ENCODE measurements at places on chromosomes 1 and 21.
A peak's percentile ranks its signal among the peaks of the same experiment; 100 is the strongest.

- no peak for DNase-seq
Observed at GRCh38 chr21:38460171-38460742, 38.0 kb downstream of the ERG start.

- DNase-seq, result peak; percentile 32
Observed at GRCh38 chr1:185670187-185670627, 64.0 kb upstream of the HMCN1 start.

GRCh38 chr1:112991402-112992120 is 35.6 kb upstream of the SLC16A1 start:
- no peak for DNase-seq

- no peak for DNase-seq
Observed at GRCh38 chr1:1274931-1275431, 1.3 kb upstream of the UBE2J2 start.

- peak; percentile 37 for DNase-seq
Observed at GRCh38 chr1:71019233-71019969, 28.2 kb downstream of the PTGER3 start.

GRCh38 chr1:182476625-182477024 is 26.7 kb downstream of the RGSL1 start:
- no peak for DNase-seq

DNA sequence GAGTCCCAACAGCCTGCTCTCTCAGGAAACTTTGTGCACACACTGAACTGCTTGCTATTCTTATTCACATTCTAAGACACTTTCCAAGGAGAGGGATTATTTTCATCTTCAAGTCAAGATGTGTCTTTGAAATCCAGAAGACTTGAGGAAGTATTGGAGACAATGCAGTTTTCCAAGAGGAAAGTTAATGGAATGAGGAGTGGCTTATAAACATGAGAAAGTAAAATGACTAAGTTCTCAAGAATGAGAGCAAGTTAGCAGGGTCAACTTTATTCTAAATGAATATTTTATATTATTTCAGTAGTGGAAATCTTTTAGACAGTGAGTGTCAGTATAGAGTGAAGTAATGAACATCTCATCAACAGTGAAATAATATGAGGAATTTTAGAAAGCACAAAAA is 1239.3 kb downstream of the MRPL39 start:
- no peak for DNase-seq

DNA sequence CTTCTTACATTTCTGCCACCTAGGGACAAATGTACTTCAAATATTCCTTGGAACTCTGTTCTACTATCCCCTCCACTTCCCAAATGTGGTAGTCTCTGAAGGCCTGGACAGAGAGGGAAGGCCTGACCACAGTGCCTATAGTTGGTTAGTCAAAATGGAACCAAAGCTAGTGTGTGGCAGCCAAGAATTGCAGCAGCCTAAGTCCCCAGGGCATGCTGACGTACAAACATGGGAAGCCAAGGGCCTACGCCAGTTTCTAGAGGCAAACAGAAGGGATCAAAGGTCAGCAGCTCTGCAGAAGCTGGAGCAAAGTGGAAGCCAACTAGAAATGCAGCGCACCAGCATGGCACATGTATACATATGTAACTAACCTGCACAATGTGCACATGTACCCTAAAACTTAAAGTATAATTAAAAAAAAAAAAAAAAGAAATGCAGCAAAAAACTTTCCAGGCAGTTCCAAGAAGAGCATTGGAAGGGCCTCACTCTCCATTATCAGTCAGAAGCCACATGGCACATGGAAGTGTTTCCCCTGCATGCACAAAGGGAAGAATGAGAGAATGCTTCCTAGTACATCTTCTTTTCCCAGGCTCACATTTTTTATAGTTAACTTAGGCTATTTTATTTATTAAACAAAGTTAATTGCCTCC is 39.4 kb upstream of the GADD45A start:
- DNase-seq, result no peak

DNA sequence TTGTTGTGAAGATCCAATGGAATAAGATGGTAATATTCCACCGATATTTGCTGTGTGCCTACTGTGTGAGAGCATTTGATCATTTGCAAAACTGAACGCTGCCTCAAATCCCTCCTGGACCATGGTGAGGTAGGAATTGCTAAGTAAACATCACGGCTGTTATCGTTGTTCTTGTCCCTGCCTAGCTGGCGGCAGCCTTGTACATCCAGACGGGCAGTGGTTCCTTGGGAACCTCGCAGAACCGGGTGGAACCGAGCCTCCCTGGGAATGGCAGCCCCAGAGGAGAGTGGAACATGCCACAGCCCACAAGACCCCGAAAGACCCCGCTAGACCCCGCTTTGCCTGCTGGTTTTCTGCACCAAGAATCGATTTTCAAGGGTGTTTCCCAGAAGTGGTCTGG is 60.9 kb downstream of the TAS1R2 start:
- no peak for DNase-seq

DNA sequence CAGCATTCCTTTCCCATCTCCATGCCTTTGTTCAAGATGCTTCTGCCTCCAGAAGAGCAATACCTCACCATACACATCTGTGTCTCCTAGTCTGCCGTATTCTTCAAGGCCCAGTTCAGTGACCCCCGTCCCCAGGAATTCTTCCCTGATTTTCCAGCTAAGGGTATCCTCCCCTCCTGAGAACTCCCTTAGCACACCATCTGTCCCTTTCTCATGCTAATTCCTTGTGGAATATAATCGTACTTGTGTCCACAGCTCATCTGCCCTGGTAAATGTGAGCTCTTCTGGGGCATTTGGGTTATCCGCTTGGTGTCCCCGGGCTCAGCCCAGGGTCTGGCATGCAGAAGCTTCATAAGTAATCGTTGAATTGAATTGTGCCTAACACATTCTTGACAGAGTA is 40.9 kb downstream of the BEND5 start:
- no peak for DNase-seq

- no peak for DNase-seq
Observed at GRCh38 chr1:196462086-196462485, 146.2 kb downstream of the KCNT2 start.

GRCh38 chr1:27303509-27303908 is 18.5 kb upstream of the TMEM222 start:
- DNase-seq, result no peak

- peak; percentile 75 for DNase-seq
Observed at GRCh38 chr1:21775550-21775914, 7.4 kb downstream of the USP48 start.

DNA sequence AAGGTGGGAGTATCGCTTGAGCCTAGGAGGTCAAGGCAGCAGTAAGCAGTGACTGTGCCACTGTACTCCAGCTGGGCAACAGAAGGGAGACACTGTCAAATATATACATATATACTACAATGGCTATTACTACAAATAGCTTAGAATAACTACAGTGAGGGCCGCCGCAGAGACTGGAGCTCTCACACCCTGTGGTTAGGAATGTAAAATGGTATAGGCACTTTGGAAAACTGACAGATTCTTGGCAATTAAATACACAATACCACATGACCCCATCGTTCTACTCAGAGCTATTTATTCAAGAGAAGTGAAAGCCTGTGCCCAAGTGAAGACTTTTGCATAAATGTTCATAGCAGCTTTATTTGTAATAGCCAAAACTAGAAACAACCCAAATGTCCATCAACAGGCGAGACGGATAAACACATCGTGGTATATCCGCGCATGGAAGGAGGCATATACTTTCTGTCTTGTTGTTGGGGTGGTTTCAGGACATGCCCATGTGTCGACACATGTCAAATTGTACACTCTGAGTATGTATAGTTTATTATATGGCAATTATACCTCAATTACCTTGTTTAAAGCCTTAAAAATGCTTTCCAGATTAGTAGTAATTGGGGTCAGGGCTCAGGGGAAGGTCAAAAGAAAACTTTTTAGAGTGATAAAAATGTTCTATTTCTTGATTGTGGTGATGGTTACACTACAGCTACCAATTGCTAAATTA is 123.4 kb downstream of the RIPK4 start:
- no peak for DNase-seq

DNA sequence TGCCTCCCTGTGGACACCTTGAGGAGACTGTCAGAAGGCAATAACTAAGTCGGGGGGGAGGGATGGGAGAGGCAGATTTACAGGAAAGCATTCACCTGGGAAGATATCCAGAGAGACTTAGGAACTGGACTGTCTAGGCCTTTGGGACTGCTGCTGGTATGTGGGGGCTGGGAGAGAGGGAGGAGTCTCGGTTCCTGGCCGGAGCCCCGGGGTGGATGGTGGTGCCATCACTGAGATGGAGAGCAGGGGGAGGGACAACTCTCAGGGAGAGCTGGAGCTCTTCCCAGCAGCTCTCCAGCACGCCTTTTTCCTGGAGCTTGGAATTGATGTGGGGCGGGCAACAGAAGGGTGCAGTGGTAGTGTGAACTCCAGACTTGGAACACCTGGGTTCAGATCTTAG is 22.1 kb downstream of the PTPRF start:
- DNase-seq, result peak; percentile 97

- no peak for DNase-seq
Observed at GRCh38 chr1:82837766-82838465, 1037.2 kb downstream of the ADGRL2 start.

DNA sequence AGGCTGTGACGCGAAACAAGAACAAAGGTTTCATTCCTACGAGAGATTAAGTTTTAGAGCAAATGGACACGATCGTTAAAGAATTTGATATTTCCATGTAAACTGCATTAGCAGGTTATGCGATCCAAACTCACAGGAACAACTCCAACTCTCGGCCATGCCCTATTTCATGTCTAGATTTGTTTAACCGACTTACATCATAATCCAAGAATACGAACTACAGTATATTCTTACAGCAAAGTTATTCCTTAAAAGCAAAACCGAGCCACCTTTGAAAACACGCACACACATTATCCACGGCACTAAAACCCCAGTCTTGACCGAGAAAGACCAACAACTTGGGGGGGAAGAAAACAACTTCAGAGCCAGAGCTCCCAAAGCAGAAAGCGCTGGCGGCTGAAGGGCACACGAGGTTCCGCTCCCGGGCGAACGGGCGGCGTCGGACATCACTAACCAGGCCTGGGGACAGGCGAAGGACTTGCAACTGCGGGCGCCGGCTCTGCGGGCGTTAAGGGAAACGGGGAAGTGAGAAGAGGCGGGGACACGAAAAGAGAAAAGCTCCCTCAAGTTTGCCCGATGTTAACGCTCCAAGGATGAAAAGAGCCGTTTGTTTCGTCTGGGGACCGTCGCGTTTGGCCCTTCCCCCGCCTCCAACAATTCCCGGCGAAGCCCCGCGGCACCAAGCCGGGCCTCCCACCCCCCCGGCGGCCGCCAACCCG is 690 bp downstream of the B3GALNT2 start:
- peak; percentile 53 for DNase-seq

- no peak for DNase-seq
Observed at GRCh38 chr21:41480086-41480690, 27.8 kb downstream of the TMPRSS2 start.

DNA sequence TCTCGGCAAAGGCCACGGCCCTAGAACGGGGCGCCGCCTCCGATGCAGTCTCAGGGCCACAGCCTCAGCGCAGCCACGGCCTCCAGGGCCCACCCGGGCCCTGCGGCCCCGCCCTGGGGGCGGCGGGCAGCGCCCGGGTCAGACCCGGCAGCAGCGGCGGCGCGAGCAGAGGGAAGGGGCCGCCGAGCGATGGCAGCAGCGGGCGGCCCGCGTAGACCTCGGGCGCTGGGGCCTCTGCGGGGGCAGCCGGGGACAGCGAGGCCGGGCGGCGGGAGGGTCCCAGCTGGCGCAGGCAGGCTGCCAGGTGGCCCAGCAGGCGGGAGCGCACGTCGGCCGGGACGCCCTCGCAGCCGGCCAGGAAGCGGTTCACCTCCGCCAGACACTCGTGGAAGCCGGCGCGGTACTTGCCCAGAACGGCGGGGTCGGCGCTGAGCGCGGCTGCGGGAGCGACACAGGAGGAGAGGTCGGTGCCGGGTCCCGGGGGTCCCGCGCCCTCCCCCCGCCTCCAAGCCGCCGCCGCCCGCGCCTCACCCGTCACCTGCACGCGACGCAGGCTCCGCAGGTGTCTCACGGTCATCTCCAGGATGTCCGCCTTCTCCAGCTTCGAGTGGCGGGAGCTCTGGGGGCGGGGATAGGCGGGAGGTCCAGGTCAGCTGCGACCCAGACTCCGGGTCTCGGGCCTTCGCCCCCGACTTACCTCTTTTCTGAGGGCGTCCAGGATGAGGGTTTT is 737 bp downstream of the HES4 start:
- no peak for DNase-seq

DNA sequence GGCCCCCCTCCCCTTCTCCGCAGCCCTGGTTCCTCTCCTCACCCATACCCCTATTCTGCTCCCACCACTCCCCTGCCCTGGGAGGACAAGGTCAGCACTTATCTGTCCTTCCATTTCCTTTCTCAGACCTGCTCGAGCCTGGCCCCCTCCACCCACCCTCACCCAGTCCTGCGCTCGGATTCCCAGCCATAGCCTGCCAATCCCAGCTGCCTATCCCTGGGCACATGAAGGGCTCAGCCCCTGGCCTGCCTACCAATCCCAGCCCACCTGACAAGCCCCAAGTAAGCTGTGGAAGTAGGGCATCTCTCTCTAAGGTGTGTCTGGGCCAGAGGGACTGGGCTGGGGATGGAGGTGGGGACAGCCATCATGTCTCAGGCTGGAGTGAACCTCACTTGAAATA is 5.4 kb downstream of the BLACAT1 start:
- DNase-seq, result no peak

DNA sequence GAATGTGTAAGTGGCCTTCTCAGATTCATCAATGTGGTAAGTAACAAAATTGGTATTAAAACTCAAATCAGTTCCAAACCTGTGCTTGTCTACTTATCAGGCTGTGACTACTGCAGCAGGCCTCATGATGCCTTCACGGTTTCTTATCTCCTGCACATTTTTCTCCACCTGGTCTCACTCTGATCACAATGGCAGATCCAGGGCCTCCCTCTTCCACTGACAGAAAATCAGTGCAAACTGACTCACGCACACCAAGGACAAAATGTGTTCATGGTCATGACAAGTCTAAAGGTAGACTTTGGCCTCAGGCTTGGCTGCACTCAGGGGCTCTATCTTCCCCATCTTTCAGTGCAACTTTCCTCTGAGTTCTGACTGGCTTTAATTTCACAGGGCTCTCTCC is 56.7 kb upstream of the ATP1A1 start:
- DNase-seq, result no peak

GRCh38 chr1:26694638-26695355 is 1.0 kb upstream of the ARID1A start:
- no peak for DNase-seq

DNA sequence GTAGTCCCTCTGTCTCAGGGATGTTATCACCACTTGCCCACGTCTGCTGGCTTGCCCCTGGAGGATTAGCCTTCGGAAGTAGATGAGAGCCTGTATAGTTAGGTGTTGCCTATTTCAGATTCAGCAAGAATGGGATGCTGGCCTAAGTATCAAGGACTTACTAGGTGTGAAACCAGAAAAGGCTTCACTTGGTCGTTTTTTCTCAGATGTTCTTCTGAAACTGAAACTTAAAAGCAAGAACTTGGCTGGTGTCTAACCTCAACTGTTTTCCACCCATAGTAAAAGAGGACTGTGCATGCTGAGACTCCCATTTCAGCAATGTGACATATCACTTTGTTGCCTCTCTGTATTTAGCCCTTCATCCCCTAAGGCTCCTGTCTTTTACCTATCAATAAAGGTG is 67.0 kb upstream of the LRRC53 start:
- no peak for DNase-seq

- no peak for DNase-seq
Observed at GRCh38 chr21:27371975-27372331, 405.1 kb upstream of the ADAMTS5 start.

Data from pons (tissue), 1 donor.